ENCODE measurements at places on chromosomes 2 and 18.
A peak's percentile ranks its signal among the peaks of the same experiment; 100 is the strongest.

DNA sequence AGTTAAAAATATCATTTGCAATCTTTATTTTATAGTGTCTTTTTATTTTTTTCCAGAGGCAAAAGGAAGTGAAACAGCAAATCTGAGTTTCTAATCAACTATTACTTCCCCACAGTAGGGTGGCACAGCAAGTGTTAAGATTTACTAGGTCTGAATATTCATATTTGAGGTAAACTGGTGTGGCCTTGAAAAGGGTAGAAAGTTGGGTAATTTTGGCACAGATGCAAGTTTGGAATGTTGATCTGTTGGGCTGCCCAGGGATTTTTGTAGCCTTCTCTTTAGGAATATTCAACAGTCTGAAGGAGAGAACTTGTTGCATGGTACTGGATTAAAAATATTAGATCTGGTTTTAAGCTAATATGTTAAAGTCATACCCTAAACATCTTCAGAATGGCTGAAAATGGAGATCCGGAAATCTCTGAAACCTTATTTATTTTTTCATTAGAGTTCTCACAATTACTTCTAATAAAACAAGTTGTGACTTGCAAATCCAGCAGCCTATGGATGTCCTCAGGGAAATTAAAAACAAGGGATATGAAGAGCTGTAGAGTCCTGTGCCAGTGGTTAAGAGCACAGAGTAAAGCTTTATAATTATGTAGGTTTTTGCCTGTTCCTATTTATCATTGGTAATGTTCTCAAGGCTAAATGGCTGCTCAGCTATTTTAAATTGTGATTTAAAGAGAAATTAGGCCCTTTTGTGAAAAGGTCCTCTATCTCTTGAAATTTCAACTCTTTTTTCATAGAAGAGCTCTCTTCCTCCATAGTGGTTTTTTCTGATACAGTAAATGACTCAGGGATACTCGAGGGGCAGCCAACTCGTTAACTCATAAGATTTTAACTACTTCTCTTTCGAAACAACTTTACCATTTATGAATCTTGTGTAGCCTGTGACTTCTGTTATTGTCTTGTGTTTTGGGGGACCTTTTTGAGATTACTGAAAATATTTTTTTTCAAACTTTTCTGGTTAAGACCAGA, 11.0 kb downstream of the TANK start:
- DNase-seq, result no peak

GRCh38 chr2:149656996-149657395, 69.4 kb upstream of the MMADHC start:
- DNase-seq, result no peak

GRCh38 chr2:109434351-109434750, 179.4 kb downstream of the SEPTIN10 start:
- no peak for DNase-seq

GRCh38 chr2:113692698-113693428, 63.6 kb downstream of the SLC35F5 start:
- DNase-seq, result peak; percentile 49

DNA sequence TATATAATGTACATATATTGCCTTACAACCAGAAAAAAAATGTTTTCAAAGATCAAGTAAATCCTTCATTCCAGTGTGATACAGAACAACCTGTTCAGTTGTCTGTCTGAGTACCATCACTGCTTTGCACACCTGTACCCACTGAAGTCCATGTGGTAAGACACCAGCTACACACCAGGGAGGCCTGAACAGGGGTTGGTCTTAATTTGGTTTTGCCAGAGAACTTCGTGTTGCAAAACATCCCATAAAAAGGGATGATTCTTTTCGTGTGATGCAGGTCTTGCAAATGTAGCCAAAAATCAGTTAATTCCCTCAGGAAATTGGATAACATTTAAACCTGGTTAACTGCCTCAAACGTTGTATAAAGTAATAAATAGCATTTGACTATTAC, 73.7 kb upstream of the SLC1A4 start:
- DNase-seq, result no peak

DNA sequence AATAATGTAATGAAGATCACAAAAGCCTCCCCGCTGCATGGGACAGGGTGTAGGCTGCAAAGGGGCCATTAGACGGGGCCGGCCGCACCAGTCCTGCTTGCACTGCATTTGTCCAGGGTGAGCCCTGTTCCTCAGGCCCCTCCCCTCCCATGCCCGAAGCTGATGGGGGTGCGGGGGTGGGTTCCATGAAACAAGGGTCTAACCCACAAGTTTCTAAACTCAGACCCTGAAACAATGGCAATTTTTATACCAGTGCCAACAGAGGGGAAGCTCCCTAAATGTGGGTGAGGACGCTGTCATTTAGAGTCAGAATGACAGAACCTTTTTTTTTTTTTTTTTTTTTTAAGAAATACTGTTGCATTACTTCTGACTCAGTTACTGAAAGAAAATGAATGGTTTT, 39.7 kb downstream of the HS6ST1 start:
- no peak for DNase-seq

DNA sequence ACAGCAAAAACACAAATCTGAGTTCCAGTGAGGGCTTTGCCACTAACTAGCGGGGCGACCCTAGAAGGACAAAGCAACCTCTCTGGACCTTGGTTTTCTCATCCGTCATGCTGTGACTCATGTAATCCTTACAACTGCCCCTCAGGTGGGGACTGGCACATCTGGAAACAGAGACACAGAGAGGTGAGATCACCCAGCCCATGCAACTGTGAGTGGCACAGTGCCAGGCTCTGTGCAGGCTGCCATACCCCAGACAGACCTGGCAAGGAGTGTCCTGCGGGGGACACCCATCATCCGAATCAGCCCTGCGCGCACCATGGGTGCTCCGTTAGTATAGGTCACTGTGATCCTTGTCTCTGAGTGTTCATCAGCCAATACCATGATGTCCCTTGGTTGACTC, 198.3 kb downstream of the SMAD7 start:
- no peak for DNase-seq

DNA sequence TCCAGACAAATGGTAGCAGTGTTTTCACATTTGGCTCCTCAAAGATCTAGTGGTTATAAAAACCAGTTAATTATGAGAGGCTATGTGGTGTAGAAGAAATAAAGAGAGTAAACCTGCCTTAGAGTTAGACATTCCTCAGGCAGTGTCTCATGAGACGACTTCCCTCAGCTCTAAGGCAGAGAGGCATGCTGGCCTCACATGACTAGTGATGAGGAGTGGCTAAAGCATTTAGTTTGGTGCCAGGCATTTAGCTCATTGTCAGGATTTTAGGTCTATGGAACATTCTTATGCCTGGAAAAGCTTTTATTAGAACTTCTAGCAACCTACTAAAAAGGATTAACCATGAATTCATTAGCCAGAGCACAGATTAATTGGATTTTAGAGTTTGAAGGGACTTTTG, 90.3 kb downstream of the RPRM start:
- DNase-seq, result no peak

GRCh38 chr2:217935901-217936684, 66.7 kb downstream of the TNS1 start:
- DNase-seq, result no peak

DNA sequence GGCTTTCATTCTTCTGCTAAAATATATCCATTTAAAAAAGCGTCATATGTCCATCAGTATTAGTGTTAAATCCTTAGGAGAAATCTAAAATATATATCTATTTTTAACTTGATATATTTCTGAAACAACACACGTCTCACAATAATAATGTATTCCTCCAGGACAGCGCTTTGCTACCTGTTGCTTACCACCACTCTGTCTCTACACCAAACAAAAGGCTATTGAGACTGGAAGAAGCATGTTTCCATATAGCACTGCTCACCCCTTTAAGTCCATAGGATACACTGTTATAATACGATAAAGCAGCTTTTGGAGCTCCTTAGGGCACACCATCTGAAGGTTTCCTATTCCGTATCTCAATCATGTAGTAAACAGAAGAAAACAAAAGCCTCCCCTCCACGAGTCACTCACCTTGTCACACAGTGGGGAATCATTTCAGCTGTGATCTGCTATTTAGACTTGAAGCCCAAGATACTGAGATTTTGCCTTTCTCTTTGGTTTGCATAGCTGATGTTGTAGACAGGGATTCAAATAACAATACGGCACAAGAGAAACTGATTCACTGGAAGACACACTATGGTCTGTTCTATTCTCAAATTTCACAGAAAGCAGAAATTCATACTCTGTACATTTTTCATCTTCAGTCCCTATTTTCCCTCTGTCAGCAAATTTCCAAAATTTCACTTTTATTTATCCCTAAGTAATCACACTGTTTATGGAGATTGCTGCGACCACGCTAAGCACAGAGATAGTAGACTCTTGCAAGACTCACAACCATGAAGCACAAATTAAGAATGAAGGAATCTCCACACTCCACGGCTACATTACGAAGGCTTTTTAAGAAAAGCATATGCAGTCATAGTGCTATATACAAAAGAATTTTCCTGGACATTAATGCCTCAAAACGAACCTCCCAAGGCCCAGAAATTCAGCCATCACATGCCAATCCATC, 187.1 kb downstream of the TCF4 start:
- no peak for DNase-seq

GRCh38 chr2:98833172-98833916, 102.4 kb upstream of the MGAT4A start:
- no peak for DNase-seq

GRCh38 chr18:2656981-2657512, 1.5 kb downstream of the SMCHD1 start:
- DNase-seq, result no peak

DNA sequence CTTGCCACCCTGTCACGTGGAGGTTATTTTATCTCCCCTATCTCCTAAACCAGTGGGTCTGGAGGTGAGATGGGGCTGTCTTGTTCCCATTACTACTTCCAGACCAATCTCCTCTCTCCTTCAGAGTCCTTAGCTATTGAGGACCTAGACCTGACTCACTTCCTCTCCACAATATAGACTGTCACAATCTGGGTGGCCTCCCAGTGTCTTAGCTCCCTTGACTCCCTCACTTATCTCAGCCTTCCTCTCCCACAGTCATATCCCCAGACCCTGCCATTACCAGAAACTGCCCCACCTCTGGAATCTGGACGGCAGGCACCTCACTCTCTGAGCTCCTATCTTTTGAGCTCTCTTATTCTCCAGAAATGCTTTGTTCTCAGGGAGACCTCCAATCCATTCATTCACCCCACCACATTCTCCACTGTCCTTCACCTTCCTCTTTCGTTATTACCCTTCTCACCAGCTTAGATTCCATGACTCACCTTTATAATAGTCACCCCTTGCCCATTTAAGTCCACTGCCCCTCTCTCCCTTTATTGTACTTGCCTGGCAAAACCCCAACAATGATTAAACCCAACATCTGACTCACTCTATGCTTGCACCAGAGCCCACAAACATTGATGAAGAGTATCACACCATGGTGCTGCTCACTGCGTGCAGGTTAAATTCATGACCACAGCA, 23.3 kb upstream of the SIX3 start:
- no peak for DNase-seq

DNA sequence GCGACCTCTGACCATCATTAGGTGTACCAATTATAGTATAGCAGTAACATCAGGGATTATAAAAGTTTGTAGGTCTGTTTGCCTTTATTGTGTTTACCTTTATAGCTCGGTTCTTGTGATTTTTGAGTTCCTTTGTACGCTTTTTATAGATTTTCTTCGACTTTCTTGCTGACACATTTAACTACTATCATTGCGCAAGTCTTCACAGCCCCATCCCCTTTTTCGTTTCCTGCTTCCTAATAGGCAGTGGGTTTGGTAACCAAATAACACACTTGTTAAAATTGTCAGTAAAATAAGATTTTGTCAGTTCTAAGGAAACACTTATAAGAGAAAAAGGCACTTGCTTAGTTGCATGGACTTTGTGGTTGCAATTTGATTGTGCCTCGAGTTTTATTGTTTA, 541.5 kb downstream of the LRP1B start:
- no peak for DNase-seq

DNA sequence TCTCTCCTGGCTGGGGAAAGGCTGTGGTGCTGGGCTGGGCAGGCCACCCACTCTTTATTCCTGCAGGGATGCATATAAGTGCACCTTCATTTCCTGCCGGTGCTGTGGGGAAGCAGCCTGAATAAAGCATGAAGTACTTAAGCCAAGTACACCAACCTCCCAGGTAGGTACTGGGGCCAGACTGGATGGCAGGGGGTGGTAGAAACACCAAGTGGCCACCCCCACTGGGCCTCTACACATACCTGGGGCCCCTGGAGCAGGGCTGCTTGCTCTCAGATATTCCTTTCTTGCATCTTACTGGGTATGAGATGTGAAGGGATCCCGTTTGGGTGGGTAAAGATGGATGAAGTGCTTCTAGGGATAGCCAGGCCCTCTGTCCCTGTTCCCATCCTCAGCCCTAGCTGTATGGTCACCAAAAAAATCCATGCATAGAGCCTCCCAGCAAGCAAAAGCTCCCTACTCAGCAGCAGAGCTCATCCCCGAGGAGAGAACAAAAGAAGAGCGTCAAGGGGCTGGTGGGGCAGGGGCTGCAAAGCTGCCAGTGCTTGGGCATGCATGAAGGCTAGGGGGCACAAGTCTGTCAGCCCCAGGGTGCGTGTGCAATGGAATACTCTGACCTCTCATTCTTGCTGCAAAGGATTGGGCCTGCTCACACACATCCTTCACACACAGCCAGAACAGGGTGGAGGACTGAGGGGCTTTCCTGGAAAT, 22.0 kb downstream of the CCT7 start:
- DNase-seq, result no peak

DNA sequence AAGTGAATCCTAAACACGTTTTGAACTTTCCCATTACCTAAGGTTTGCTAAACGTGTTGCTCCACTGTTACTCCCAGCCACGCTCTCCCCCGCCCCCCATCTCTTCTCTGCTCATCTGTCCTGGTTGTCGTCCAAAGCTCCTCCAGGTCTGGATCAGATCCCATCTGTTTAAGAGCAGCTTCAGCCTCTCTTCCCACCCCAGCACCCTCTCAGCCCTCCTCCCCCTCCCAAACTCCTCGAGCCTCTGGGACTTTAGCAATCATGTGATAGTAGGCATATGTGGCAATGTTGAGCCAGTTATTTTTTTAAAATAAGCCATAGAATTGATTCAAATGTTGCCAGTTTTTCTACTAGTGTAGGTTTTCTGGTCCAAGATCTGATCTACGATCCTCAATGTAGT, 20.0 kb upstream of the LPIN1 start:
- no peak for DNase-seq

GRCh38 chr2:165192729-165193128, 11.1 kb downstream of the SCN3A start:
- DNase-seq, result no peak

GRCh38 chr18:63031375-63031774, 288.2 kb downstream of the BCL2 start:
- DNase-seq, result no peak

Measured in activated T-cell treated with anti-CD3 and anti-CD28 coated beads, Interleukin-2, amount 50 U/mL, for 48 hours (primary cell).